ENCODE measurements at places on chromosomes 7 and 10. TPM values are rescaled to one million over a fixed set of nuclear protein-coding genes. Genes with fewer than 3 reads are reported as not detected.
A peak's percentile ranks its signal among the peaks of the same experiment; 100 is the strongest.

- H3K4me1 ChIP-seq, result no peaks in the 10 kb centered on the region
- no peaks in the 10 kb centered on the region for H3K36me3 ChIP-seq
- no peak overlapping the region for H3K27ac ChIP-seq
- no peak for DNase-seq
- no peak overlapping the region for H3K4me3 ChIP-seq
These were observed 554.0 kb downstream of the MDFIC start for GRCh38 chr7:115475761-115476385.

DNA sequence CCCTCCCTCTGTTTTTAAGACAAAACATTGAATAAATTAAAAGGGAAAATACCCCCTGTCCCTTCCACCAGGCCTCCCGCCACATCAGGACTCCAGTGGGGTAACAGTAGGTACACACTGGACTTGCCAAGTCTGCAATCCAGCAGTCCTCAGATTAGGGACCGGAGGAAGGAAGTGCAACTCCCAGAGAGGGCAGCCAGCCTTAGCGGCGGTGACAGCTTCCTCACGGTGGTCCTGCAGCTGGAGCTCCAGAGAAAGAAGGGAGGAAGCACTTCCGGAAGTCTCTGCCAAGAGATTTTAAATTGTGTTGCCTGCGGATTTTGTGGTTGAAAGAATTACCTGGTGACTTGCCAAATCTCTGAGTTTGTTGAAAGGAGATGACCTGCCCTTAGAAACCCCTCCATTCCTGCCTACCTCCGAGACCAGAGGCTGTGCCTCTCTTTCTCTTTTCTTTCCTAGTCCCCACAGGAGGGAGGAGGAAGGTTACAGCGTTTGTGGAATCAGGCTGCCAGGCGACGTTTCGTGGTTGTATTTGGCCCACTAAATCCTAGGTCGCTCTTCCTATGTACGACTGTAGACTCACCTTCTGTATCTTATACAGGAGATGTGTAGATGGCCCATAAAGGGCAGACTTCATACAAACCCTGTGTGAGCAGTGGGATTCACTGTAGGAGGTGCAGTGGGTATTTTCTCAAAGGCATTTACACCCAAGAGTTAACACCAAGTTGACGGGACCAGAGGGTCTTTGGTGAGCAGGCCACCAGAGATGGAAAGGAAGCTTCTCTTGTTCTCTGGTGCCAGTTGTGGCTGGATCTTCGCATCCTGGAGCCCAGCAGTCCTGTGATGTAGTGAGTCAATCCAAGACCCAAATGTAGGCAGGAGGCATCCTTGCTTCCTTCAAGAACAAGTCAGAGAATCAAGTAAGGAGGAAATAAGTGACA, 77.9 kb downstream of the INSIG1 start:
- no peak overlapping the region for H3K27ac ChIP-seq
- H3K4me3 ChIP-seq, result no peak overlapping the region
- no peak for DNase-seq
- H3K36me3 ChIP-seq, result no peaks in the 10 kb centered on the region
- H3K27me3 ChIP-seq, result no peaks in the 10 kb centered on the region
- no peaks in the 10 kb centered on the region for H3K4me1 ChIP-seq

Gene TLX1
- not detected for total RNA-seq

- H3K27me3 ChIP-seq, result no peaks in the 10 kb centered on the region
- peak overlapping the region; percentile 22 for H3K27ac ChIP-seq
- peak; percentile 81 for DNase-seq
- no peak overlapping the region for H3K4me3 ChIP-seq
- H3K4me1 ChIP-seq, result peaks cover 21% of the 10 kb centered on the region
- no peaks in the 10 kb centered on the region for H3K36me3 ChIP-seq
These were observed 268.9 kb downstream of the ADK start for GRCh38 chr10:74419958-74420375.

- H3K27ac ChIP-seq, result no peak overlapping the region
- H3K4me1 ChIP-seq, result no peaks in the 10 kb centered on the region
- no peaks in the 10 kb centered on the region for H3K36me3 ChIP-seq
- no peak overlapping the region for H3K4me3 ChIP-seq
- no peak for DNase-seq
These were observed 514.8 kb downstream of the DNAJB6 start for GRCh38 chr7:157851501-157852067.

DNA sequence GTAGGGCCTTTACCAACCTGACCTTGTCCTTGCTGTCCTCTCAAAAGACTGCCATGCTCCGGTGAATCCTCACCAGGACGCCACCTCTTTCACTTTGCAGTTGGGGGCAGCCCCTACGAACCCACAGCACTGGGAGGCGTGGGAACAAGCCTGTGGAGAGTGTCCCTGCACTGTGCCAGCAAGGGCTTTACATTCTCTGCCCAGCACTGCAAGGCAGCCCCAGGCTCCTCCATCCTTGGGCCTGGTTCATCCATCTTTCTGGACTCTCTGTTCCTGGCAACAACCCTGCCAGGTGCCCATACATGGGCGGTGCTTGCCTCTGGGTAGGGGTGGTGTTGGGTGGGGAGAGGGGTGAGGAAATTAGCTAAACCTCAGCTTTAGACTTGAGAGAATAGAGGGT, 1.4 kb downstream of the CHAT start:
- no peaks in the 10 kb centered on the region for H3K4me1 ChIP-seq
- no peaks in the 10 kb centered on the region for H3K27me3 ChIP-seq
- H3K4me3 ChIP-seq, result no peak overlapping the region
- no peak overlapping the region for H3K27ac ChIP-seq
- DNase-seq, result no peak
- H3K36me3 ChIP-seq, result no peaks in the 10 kb centered on the region

Gene DAGLB
- 15.4 TPM for total RNA-seq

DNA sequence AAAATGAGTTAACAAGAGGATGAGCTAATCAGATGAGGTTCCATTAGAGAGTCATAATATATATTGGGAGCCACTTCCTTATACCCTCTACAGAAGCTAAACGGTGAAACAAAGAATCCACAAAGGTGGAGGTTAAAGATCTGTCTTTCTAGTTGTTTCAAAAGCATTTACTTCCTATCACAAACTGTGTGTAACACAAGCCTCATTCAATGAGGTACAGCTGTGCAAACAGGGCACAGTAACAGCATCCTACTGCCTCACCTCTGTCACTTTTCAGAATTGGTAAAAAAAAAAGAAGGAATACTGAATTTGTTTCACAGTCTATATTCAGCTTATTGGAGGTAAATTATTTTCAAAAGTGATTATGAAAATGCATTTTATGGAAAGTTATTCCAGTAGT, 128.7 kb downstream of the AGMO start:
- H3K4me3 ChIP-seq, result no peak overlapping the region
- H3K27me3 ChIP-seq, result no peaks in the 10 kb centered on the region
- H3K36me3 ChIP-seq, result no peaks in the 10 kb centered on the region
- no peak for DNase-seq
- H3K4me1 ChIP-seq, result no peaks in the 10 kb centered on the region
- H3K27ac ChIP-seq, result no peak overlapping the region

DNA sequence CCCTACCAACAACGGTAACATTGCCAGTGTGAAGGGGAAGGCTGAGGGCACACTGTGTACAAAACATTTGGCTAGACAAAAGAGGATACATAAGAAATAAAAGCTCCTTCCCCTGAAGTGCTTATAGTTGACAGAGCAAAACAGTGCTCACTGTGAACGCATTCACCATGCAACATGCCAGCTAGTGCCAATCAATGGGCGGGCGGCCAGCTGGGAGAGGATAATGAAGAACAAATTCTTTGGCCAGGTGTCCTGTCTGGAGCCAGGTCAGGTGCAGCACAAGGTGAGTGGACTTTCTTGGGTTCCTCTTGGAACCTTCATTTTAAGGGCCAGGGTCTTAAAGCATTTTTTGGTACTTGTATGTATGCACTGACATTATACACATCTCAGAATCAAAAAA, 106.1 kb downstream of the ICA1 start:
- H3K36me3 ChIP-seq, result no peaks in the 10 kb centered on the region
- H3K27me3 ChIP-seq, result no peaks in the 10 kb centered on the region
- no peak overlapping the region for H3K4me3 ChIP-seq
- no peak for DNase-seq
- H3K27ac ChIP-seq, result no peak overlapping the region

Gene PIK3AP1
- 131 TPM for total RNA-seq

DNA sequence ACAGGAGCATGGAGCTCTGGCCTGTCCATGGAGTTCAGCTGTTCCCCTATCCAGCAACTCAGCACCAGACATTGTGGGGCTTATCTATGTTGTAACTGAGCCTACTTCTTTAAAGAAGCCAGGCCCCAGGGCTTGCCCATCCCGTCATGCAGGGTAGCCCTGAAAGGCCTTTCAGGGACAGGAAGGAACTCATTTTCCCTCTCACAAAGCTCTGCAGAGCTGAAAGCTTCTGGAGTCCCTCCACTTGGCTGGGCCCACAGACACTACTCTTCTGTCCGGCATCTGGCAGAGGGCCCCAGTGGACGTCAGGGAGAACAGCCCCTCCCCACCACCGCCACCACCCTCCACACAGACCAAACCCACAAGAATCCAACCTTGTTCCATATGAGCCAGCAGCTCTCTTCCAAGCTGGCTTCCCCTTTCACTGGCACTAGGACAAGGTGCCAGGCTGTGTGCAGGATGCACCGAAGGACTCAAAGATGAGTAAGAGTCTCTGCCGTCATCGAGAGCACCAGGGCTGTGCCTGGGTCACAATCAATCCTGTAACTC, 33.1 kb downstream of the DENND2A start:
- no peaks in the 10 kb centered on the region for H3K27me3 ChIP-seq
- no peaks in the 10 kb centered on the region for H3K4me1 ChIP-seq
- H3K4me3 ChIP-seq, result no peak overlapping the region
- no peak for DNase-seq
- H3K36me3 ChIP-seq, result no peaks in the 10 kb centered on the region

Gene RSU1
- 26.3 TPM for total RNA-seq

GRCh38 chr10:115860182-115861107, 412.6 kb downstream of the GFRA1 start:
- no peaks in the 10 kb centered on the region for H3K27me3 ChIP-seq
- H3K4me1 ChIP-seq, result no peaks in the 10 kb centered on the region
- no peak overlapping the region for H3K4me3 ChIP-seq
- DNase-seq, result no peak
- no peaks in the 10 kb centered on the region for H3K36me3 ChIP-seq

- H3K4me3 ChIP-seq, result no peak overlapping the region
- H3K36me3 ChIP-seq, result no peaks in the 10 kb centered on the region
- no peak for DNase-seq
These were observed 21.6 kb downstream of the TES start for GRCh38 chr7:116231949-116232348.

Gene ATRNL1
- not detected for total RNA-seq

Gene FAM237B
- total RNA-seq, result not detected

Gene C10orf88
- 17.0 TPM for total RNA-seq

DNA sequence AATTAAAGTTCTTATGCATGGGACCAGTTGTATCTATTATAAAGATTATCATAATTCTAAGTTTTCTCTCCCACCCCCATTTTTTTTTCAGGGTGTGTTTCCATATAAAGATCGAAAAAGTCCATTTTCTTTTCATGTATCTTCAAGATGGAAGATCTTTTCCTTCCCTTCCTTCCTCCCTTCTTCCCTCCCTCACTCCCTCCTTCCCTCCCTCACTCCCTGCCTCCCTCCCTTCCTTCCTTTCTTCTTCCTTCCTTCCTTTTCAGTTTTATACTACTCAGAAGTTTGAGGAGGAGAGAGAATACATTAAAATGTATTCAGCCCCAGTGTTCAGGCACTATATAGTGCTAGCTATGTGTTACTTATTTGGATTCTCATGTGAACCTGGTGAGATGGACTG, 98.0 kb downstream of the POLL start:
- H3K27ac ChIP-seq, result no peak overlapping the region
- H3K4me3 ChIP-seq, result no peak overlapping the region
- no peak for DNase-seq

Gene TMEM184A
- total RNA-seq, result not detected

Gene CARD11
- 87.2 TPM for total RNA-seq

Gene SPDYE5
- total RNA-seq, result not detected

DNA sequence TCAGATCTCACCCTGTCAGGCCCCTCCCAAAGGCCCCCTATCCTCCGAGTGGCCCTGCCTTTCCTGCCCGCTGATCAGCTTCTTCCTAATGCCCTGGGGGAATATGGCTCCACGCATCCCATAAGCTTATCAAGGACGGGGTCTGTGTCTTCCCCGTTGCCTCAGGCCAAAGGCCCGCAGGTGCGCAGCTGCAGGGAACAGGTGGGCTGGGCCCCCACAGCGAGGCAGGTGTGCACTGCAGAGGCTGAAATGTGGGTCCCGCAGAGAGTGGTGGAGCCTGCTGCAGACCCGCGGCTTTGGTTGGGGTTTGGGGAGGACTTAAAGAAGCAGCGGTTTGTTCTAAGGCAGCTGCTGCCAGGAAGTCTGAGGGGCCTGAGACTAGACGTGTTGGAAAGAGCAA, 220.8 kb upstream of the TCERG1L start:
- no peak overlapping the region for H3K4me3 ChIP-seq
- no peak for DNase-seq
- no peaks in the 10 kb centered on the region for H3K27me3 ChIP-seq
- no peaks in the 10 kb centered on the region for H3K36me3 ChIP-seq

DNA sequence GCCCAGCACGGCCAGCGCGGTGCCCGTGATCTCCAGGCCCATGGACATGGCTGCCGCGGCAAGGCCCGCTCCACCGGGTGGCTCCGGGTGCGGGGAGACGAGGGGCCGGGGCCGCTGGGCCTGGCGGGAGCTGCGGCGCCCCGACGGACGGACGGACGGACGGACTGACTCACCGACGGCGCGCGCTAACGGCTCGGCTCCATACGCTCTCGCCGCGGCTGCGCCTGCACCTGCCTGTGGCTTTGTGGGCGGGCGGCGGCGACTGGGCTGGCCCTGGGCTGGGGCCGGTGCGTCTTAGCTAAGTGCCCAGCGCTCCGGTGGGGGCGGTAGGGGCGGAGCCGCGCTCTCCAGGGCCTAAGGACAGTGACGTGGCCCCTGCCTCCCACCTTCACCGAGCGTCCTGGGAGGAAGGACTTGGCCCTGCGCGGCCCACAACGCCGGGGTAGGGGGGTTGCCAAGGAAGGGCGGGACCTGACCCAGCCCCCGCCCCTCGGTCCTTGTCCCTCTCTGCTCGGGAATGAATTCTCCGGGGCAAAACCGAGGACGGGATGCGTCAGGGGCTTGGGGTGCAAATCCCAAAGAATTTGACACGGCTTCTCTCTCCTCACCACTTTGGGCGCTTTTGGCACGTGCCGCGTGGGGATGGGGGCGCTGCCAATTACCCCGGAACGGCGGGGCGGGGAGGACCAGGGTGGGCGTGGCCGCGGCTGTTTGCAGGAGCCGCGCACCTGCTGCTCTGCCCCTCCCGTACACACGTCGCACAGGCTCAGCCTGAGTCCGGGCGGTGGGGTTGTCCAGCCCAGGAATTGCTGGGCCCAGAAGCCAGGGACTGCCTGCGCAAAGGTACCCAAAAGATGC, at the start of gene CLDN3:
TSS of gene CLDN3 (minus strand) at position 269 of the 858 bp plus-strand sequence. CDS start at position 48, 221 bp downstream.
- no peak for DNase-seq
- H3K4me1 ChIP-seq, result no peaks in the 10 kb centered on the region
- no peaks in the 10 kb centered on the region for H3K36me3 ChIP-seq
- no peak within 1 kb of the TSS for H3K4me3 ChIP-seq

DNA sequence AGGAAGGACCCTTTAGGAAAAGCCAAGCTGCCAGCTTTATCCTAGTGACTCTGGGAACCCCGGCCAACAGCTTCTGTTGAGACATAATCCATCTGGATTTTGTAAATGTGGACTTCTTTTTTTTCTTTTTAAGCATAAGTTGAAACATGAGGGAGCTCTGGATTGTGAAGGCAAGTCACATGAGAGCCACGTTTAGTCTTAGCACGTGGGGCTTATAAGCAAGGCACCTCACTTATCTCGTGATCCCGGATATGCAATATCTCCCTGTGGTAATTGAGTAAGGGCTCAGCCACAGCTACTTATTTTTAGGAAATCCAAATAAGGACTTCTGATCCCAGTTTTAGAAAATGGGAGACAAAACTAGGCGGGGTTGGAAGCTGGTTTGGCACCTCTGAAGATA, 111.2 kb upstream of the PTN start:
- peaks cover 23% of the 10 kb centered on the region for H3K4me1 ChIP-seq
- no peaks in the 10 kb centered on the region for H3K36me3 ChIP-seq
- no peak overlapping the region for H3K4me3 ChIP-seq

Data from Karpas-422 (cell line).